ENCODE measurements at places on chromosomes 5 and 9.
A peak's percentile ranks its signal among the peaks of the same experiment; 100 is the strongest.

GRCh38 chr5:69415584-69415958, 655 bp downstream of the MARVELD2 start:
- no peaks in the 10 kb centered on the region for H3K36me3 ChIP-seq
- H3K4me1 ChIP-seq: no peaks in the 10 kb centered on the region
- DNase-seq: no peak
- peak overlapping the region; percentile 61 for H3K4me3 ChIP-seq

- H3K36me3 ChIP-seq: no peaks in the 10 kb centered on the region
- no peaks in the 10 kb centered on the region for H3K27me3 ChIP-seq
- no peaks in the 10 kb centered on the region for H3K4me1 ChIP-seq
- DNase-seq: no peak
- H3K4me3 ChIP-seq: no peak overlapping the region
Observed at GRCh38 chr9:117725426-117725887, 21.3 kb downstream of the TLR4 start.

DNA sequence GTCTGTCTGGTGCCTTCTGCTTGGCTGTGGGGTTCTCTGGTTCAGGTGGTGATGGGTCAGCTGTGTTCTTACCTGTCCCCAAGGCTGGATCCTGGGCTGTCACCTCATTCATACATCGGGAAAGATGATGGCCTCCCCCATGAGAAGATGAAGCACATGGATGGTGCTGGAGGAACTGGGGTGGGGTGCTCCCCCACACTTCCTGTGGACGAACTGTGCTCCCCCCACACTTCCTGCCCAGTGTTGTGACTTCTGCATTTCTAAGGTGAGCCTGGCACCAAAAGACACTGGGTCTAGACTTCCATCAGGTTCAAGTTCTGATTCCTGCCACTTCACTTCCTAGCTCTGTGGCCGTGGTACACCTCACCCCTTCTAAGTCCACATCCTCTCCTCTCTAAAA, 4.3 kb upstream of the SURF6 start:
- H3K4me1 ChIP-seq: peaks cover 21% of the 10 kb centered on the region
- H3K27ac ChIP-seq: peak overlapping the region; percentile 27
- peaks cover 59% of the 10 kb centered on the region for H3K36me3 ChIP-seq
- H3K27me3 ChIP-seq: no peaks in the 10 kb centered on the region

DNA sequence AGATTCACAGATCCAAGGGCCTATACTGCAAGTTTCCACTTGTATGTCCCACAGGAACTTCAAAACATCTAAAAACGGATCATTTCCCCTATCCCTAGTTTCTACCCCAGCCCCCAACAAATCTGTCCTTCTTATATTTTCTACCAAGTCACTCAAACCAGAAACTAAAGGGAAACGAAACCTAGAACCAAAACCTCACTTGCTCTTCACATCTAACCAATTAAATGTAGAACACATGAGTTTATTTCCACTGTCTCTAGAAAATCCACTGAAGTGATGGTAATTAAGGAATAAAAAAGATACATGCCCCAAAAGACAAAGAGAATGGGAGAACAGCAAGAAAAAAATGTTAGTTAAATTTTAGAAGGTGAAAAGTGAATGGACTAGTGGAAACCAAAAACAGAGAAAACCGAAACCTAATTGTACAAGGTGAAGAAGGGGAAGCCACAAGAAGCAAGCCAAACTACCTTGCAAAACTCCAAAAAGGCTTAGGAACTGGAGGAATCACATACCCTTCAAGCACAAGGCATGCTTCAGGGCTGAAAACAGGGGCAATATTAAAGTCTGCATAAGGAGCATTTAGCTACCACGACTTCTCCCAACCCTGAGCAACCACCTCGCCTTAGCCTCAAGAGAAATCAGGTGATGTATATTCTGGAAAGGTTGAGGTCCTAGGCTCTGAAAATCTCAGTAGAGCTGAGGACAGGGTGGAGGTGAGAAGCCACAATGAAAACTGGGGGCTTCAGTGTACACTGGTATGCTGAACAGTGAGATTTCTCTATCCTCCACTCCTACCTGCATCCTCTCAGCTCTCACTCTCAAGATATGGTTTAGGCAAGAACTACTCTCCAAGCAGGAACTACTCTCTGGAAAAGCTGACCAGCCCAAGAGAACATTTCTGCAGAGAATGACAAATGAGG, 11.1 kb downstream of the SMU1 start:
- no peaks in the 10 kb centered on the region for H3K27me3 ChIP-seq
- no peak overlapping the region for H3K4me3 ChIP-seq
- peaks cover 34% of the 10 kb centered on the region for H3K36me3 ChIP-seq
- no peak overlapping the region for H3K27ac ChIP-seq
- DNase-seq: no peak

DNA sequence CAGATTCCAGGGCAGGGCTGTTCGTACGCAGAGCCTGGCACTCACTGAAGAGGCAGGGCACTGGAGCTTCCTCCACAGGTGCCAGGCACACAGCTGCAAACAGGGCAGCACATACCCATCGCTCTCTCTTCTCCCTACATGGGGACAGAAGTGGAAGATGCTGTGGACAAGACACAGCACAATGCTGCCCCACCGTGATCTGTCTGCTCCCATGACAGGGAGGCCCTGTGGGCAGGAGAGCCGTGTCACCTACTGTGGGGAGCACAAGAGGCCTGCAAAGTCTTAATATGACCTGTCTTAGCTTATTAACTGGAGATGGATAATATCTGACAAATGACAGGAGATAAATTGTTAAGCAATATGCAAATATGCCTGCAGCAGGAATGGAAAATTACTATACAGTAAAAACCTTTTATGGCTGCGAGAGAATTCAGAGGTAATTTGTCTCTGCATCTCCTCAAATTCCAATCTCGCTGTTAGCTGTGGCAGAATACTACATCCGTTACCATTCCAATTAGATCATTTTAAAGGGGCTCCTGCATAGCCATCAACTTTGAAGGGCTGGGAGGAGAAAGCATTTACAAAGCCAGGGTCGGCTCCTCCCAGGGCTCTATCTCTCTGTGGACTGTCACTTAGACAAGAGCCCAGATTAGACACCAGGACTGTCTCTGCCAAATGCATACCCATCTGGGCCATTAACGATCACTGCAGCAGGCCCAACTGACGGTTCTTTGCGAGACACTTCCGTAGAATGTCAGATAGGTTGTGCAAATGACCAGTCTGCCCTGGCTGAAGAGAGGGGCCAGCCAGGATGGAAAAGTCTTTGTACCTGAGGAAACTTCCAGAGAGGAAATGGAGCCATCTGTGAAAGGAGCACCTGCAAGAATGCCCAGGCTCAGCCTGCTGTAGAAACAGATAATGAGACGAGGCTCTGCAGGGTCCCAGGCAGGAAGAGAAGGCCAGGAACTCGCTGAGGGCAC, 90.7 kb upstream of the FSTL4 start:
- H3K36me3 ChIP-seq: no peaks in the 10 kb centered on the region
- no peaks in the 10 kb centered on the region for H3K27me3 ChIP-seq
- DNase-seq: no peak
- no peak overlapping the region for H3K27ac ChIP-seq

GRCh38 chr9:111056538-111056937, 18.3 kb upstream of the LPAR1 start:
- H3K4me1 ChIP-seq: no peaks in the 10 kb centered on the region
- H3K4me3 ChIP-seq: no peak overlapping the region
- H3K36me3 ChIP-seq: no peaks in the 10 kb centered on the region
- H3K27me3 ChIP-seq: no peaks in the 10 kb centered on the region

DNA sequence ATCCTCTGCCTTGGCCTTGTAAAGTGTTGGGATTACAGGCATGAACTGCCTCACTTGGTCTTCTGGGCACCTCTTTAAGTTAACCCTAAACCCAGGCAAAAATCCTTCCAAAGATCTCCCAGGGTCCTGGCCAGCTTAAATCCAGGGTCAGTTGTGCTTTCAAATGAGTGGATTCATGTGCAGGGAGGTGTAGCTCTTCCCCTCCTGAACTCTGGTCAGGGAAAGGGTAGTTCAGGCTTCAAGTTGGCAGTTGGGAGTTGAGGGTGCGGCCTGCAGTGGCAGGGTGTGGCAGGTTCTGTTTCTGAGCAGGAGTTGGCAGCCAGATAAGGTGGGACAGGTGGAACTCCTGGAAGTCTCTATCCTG, 3.6 kb downstream of the HNRNPAB start:
- DNase-seq: no peak
- H3K4me1 ChIP-seq: peaks cover 25% of the 10 kb centered on the region
- peaks cover 65% of the 10 kb centered on the region for H3K36me3 ChIP-seq
- no peak overlapping the region for H3K27ac ChIP-seq
- no peak overlapping the region for H3K4me3 ChIP-seq

DNA sequence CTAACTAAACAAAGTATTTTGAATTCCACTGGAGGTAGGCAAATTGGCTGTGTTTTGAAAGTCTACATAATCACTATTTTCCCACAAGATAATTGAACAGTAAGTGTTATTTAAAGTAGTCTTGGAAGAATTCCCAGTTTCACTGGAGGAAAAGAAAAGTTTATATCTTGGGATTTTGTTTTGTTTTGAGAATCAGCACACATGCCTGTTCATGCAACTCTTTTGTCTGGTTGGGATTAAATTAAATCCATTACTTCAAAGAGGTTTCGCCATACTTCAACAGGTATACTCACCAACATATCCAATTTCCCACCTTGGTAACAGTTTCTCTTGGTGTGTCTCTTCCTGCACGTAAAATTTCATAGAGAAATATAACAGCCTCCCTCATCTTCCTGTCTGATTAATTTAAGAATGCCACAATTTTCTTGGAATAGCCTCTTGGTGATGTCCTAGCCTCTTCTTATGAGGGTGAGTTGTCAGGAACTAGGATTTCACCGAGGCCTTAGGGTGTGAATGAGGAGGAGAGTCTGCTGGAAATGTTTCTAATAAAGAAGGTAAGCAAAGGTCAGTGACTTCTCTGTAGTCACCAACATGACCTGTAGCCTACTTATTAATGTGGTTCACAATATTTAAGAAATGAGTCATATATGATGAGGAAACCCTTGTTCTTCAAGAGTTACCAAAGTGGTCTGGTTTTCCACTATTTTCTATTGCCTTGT, 48.1 kb downstream of the ITGA2 start:
- no peak overlapping the region for H3K27ac ChIP-seq
- H3K36me3 ChIP-seq: no peaks in the 10 kb centered on the region
- no peak for DNase-seq
- no peaks in the 10 kb centered on the region for H3K27me3 ChIP-seq

- no peaks in the 10 kb centered on the region for H3K36me3 ChIP-seq
- no peaks in the 10 kb centered on the region for H3K27me3 ChIP-seq
- H3K27ac ChIP-seq: no peak overlapping the region
- DNase-seq: no peak
- H3K4me3 ChIP-seq: no peak overlapping the region
Observed at GRCh38 chr9:123642291-123643278, 286.6 kb downstream of the CRB2 start.

- no peaks in the 10 kb centered on the region for H3K36me3 ChIP-seq
- no peak overlapping the region for H3K27ac ChIP-seq
- no peaks in the 10 kb centered on the region for H3K4me1 ChIP-seq
- DNase-seq: no peak
Observed at GRCh38 chr5:111463311-111463710, 49.0 kb downstream of the STARD4 start.

DNA sequence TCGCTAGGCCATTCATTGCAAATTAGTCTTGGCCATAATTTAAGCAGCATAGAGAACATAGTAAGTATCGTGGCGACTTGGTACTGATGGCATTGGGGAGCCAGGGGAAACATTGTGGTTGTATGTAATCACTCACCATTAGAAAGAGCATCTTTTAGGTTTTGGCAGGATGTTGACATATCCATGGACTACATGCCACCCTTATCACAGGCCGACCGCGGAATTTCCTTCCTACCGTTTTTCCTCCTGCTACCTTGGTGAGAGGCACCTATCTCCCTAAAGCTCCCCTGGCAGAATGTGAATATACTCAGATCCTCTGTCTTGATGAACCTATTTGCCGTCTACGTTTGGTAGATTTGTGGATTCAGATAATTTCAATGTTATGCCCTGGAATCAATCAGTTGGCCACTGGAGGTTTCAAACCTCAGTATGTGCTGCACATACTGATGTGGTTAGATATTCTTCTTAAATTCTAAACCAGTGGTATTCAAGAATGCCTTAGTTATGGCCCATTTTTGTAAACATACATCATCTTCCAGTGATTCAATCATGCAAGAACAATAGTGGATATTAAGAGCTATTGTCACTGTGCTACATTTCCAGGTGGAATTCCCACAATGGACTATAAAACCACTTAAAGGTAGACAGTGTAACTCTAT, 271.0 kb upstream of the HAPLN1 start:
- H3K4me3 ChIP-seq: no peak overlapping the region
- DNase-seq: no peak
- H3K36me3 ChIP-seq: no peaks in the 10 kb centered on the region
- no peaks in the 10 kb centered on the region for H3K27me3 ChIP-seq
- H3K27ac ChIP-seq: no peak overlapping the region

DNA sequence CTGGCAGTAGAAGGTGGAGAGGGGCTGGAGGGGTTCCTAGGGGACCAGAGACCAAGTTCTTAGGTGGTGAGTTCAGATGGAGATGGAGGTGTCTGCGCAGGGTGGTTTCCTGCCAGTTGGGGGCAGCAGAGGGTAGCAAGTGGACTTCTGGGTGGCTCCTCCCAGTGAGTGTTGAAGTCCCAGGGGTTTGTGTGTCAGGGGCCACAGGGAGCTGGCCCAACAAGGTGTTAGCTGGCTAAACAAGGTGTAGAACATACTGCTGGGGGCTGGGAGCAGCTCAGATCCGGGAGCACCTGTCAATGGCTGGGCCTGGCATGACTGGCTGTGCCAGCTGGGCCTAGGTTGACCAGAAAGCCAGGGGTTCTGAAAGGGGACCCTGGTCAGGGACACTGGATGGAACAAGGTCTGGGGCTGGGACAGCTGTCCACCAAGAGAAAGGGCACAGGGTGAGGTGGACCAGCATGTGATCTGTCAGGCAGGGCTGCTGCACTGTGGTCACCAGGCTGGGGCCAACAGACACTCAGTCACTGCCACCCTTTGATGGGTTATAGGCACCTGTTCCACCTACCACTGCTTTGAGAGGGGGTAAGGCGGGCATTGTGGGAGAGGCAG, 35.6 kb downstream of the DAB2IP start:
- H3K36me3 ChIP-seq: no peaks in the 10 kb centered on the region
- H3K4me1 ChIP-seq: no peaks in the 10 kb centered on the region
- no peak overlapping the region for H3K27ac ChIP-seq
- peak; percentile 15 for DNase-seq
- no peaks in the 10 kb centered on the region for H3K27me3 ChIP-seq
- no peak overlapping the region for H3K4me3 ChIP-seq

DNA sequence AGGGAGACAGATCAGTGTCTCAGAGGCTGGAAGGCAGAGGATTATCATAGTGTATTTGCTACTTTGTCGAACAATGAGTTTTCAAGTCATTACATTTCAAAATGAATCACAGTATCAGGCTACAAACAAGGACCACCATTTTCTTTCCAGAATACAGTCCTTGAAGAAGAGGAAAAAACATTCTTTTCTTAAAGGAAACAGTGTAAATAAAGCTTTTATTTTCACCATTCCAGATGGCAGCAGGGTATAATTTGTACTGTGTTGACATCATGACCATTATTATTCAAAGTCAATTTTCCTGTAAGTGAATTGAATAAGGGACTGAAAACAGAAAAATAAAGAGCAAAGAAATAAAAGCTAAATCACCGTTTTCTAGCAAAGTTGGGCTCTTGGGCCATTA, 737.3 kb upstream of the DMAC1 start:
- no peak overlapping the region for H3K27ac ChIP-seq
- H3K4me1 ChIP-seq: no peaks in the 10 kb centered on the region
- no peaks in the 10 kb centered on the region for H3K36me3 ChIP-seq
- no peak overlapping the region for H3K4me3 ChIP-seq
- DNase-seq: no peak
